ENCODE measurements at places on chromosomes 5 and 9. TPM values are rescaled to one million over a fixed set of nuclear protein-coding genes. Genes with fewer than 3 reads are reported as not detected.

Gene PCSK1
- polyA plus RNA-seq, result 23.6 TPM

Gene CNTNAP3
- 3.4 TPM for polyA plus RNA-seq

Gene GPR21
- 0.24 TPM for polyA plus RNA-seq

Gene SLC36A2
- not detected for polyA plus RNA-seq

Gene EFNA5
- 6.1 TPM for polyA plus RNA-seq

Gene ANKRD20A1
- polyA plus RNA-seq, result 0.73 TPM

DNA sequence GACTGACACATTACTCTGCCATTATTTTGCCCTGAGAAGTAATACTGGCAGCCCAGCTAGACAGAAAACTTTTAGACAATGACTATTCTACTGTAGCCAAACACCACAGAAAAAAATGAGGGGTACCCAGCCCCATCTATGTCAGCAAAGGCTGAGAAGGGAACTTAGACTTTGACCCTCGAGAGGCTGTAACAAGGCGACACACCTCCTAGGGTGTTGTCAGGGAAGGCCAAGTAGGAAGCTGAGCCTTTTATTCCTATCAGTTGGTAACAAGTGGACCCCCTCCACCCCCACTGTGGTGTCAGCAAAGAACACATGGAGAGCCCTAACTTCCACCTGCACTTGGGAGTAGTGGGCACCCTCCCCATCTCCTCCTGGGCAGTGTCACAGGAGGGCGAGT is 55.6 kb downstream of the SPTLC1 start:
- no peak for DNase-seq

- DNase-seq, result peak; percentile 91
Observed at GRCh38 chr5:134524826-134525682, at the start of gene JADE2. TSS of gene JADE2 (plus strand) at chr5:134525670. CDS start at chr5:134535858, 10,188 bp downstream.

GRCh38 chr5:102777099-102777498 is 22.0 kb downstream of the PAM start:
- no peak for DNase-seq

DNA sequence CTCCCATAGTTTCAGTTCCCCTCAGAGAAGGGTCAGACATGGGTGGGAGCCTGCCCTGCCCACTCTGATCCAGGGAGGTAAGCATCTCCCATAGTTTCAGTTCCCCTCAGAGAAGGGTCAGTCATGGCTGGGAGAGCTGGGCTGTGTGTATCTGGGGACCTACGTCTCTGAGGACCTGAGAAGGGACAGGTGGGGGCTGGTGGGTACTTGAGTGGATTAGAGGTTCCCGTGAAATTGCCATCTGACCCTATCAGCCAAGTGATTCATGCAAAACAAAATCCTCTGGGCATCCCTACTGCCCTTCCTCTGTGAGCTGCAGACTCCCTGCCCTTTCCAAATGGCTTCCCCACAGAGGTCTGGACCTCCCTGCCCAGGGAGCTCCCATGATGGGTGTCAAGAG is 3.9 kb downstream of the ENHO start:
- no peak for DNase-seq

DNA sequence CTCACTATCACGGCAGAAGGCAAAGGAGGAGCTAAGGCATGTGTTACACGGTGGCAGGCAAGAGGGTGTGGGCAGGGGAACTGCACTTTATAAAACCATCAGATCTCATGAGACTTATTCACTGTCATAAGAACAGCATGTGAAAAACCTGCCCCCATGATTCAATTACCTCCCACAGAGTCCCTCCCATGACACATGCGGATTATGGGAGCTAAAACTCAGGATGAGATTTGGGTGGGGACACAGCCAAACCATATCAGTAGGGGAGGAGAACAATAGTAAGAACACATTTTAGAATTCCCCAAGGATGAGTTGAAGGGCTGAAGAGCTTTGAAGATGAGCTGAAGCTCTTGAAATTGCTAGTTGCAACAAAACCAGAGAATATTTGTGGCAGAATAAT is 287.9 kb downstream of the SMARCA2 start:
- DNase-seq, result no peak

- DNase-seq, result no peak
Observed at GRCh38 chr5:159345336-159345735, 15.0 kb upstream of the IL12B start.

- DNase-seq, result no peak
Observed at GRCh38 chr5:41457094-41457493, 53.3 kb downstream of the PLCXD3 start.

DNA sequence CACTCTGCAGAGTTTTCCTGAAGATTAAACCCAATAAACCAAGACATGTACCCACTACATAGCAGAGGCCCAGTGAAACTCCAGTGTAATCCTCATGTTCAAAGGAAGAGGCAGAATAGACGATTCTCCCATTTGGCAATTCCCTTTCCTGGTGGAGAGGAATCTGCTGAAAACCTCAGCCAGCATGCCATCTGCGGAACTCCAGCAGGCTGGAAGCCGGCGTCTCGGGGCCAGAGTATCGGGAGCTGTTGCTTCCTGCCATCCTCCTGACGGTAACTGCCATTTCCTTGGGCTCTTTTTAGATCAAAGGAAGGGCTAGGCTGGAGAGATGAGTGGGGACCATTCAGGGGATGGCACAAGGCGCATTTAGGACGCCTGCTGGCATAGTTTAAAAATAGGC is 20.5 kb downstream of the NEURL1B start:
- DNase-seq, result no peak

- DNase-seq, result peak; percentile 33
Observed at GRCh38 chr9:109192732-109193361, 25.8 kb upstream of the FRRS1L start.

DNA sequence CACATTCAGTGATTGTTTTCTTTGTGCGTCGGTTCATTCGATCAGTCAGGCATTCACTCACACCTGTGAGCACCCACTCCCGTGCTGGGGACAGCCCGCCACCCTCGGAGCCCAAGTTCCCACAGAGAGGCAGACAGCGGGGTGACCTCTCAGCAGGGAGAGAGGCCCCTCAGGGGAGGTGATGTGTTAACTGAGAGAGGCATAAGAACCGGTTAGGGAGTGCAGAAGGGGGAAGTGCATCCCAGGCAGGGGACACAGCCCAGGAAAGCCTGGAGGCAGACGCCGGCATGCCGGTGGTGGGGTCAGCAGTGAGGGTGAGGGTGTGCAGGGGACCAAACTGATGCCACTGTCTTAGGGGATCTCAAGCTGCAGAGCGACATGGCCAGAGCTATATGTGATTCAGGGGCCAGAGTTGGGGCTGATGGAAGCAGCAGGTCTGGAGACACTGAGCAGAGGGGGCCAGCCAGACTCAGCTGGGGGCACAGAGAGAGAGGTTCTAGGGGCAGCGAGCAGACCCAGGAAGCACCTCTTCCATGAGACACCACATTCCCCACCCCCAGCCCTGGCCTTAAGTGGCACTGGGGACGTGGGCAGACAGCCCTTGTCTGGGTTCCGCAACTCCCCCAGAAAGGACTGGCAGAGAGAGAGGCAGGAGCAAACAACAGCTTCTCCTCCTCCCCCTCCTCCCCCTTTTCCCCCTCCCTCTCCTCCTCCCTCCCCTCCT is 35.9 kb downstream of the HK3 start:
- DNase-seq, result no peak

GRCh38 chr9:129220771-129221170 is 42.7 kb upstream of the IER5L start:
- DNase-seq, result no peak

GRCh38 chr5:128163991-128164390 is 80.4 kb downstream of the SLC12A2 start:
- DNase-seq, result no peak

GRCh38 chr5:28369418-28369817 is 1331.0 kb upstream of the CDH9 start:
- no peak for DNase-seq
